EH (cell line): ENCODE measurements at places on chromosomes 6 and 20.

DNA sequence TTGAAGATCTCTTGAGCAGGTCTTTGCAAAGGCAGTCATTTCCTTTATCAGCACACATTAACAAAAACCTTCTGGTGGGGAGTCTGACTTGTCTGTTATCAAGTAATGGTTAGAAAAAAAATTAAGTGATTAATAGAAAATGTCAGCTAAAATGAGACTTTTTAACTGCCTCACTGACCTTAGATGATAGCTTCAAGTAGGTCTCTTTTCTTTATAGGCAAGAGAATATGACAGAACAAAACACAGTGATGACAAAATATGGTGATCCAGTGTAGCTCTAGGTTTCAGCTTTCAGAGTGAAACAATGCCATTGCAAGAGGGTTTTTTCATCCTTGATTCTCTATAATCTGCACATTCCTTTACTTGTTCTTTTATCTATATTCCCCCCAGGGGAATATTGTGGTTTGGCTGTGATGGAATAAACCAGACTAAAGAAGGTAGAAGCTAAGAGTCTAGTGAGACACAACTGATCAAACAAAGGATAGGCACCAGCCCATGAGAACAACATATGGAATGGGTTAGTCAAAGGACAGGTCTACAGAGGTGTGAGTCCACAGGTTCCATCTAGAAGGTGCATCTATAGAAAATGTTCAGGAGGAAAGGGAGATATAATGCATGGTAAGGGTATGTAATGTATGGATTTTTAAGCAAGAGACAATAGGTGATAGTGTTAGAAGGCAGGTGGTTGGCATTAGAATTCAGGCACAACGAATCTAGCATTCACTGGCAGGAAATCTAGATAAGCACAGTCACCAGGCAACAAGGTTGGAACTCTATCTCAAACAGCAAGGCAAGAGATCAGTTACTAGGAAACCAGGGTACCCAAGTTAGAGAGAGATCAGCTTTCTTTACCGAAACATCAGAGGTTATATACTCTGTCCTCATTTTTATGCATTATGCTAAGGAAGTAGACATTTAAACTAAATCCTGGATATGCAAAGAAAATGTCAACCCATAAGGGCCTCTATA is 228.9 kb upstream of the SMLR1 start:
- DNase-seq, result peak; percentile 21

DNA sequence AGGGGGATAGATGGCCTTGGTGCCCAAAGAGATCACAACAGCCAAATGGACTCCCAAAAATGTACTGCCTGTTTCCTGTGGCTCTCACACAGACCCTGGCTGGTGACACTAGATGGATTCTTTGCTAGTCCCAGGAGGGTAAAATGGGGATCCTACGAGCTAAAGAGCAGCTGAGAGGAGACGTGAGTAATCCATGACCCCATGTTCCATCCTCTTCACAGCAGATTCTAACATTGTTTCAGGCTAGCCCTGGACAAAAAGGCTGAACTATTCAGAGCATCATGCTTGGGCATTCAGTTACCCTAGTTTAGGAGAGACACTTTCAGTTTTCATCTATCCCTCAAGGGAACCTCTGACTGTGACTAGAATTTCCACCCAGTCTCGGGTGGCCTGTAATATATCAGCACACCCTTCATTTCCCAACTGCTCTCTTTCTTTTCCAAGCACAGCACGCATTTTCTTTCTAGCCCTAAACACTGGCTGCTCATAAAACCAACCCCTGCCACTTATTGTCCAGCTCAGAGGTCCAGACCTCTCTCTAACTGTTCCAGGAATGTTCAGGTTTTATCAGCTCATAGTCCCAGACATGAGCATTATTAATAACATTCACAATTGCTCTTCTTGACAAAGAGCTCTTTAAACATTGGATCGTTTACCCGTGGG is 48.5 kb downstream of the SLC22A1 start:
- DNase-seq, result no peak

- no peak for DNase-seq
Measured at GRCh38 chr20:21500599-21500998, 13.3 kb downstream of the NKX2-2 start.

DNA sequence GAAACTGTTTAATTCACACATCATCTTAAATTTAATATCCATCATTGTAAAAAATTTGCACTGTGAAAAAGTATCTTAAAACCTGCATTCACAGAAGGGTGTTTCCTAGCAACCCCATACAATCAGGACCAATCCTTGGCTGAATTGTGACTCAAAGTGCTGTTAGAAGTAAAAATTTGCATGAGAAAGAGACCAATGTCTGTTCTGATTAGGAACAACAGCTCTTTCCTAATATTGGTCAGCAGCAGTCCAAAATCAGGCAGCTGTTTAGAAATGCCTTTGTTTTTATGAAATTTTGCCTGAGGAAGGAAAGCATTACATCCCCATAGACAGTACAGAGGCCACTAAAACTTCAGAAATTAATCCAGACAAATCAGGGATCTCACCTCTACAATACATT is 987.0 kb downstream of the HACE1 start:
- DNase-seq, result no peak

DNA sequence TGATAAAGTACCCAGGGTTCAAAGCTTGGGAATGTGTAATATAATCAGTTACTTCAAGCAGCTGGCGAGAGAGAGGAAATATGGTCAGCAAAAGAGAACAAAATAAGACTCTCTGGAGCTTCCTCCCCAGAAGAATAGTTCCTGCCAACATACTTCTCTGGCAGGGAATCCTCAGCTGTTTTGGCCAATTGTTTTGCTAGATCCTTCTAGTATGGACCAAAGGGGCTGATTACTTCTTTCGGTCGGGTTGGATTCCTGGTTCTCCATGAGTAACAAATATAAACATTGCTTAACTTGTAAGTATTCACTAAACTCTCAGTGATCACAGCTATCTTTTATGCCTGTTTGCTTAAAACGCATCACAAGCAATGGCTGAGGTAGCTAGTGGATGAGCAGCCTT is 31.4 kb upstream of the FBXO9 start:
- DNase-seq, result peak; percentile 83

GRCh38 chr6:164756142-164756541 is 553.3 kb downstream of the C6orf118 start:
- no peak for DNase-seq

- no peak for DNase-seq
Measured at GRCh38 chr6:36985417-36985807, 584 bp downstream of the MTCH1 start.

GRCh38 chr6:154447954-154448353 is 62.5 kb downstream of the CNKSR3 start:
- peak; percentile 32 for DNase-seq

GRCh38 chr6:5981126-5982026 is 25.3 kb downstream of the NRN1 start:
- DNase-seq, result peak; percentile 78

GRCh38 chr20:52974179-52974594 is 2.0 kb downstream of the TSHZ2 start:
- DNase-seq, result no peak

- DNase-seq, result no peak
Measured at GRCh38 chr6:129954749-129955431, 63.5 kb upstream of the L3MBTL3 start.

DNA sequence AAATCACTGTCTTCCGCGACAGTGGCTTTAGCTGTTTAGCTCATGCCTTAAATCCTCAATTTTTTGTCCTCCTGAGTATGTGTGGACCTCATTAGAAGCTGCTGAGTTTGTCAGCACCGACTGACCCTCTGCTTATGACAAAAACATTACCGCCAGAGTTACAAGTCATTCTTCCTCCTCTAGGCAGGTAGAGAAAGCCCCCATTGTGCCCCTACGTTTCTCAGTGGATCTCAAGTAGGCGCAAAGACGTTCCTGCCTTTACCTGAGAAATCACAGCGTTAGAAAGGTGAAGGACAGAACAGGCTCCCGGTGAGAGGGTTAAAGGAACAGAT is 227.3 kb upstream of the PDE10A start:
- DNase-seq, result no peak

DNA sequence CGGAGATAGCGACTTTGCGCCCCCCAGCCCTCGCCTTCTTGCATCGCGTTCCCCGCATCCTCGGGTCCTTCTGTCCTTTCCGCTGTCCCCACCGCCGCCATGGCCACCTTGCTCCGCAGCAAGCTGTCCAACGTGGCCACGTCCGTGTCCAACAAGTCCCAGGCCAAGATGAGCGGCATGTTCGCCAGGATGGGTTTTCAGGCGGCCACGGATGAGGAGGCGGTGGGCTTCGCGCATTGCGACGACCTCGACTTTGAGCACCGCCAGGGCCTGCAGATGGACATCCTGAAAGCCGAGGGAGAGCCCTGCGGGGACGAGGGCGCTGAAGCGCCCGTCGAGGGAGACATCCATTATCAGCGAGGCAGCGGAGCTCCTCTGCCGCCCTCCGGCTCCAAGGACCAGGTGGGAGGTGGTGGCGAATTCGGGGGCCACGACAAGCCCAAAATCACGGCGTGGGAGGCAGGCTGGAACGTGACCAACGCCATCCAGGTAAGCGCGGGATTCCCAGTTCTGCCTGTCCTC is 401 bp downstream of the SLC32A1 start:
- no peak for DNase-seq

- DNase-seq, result peak; percentile 94
Measured at GRCh38 chr6:75204217-75204958, 1.5 kb downstream of the COL12A1 start.

- DNase-seq, result no peak
Measured at GRCh38 chr6:21747441-21747840, 153.9 kb downstream of the SOX4 start.

DNA sequence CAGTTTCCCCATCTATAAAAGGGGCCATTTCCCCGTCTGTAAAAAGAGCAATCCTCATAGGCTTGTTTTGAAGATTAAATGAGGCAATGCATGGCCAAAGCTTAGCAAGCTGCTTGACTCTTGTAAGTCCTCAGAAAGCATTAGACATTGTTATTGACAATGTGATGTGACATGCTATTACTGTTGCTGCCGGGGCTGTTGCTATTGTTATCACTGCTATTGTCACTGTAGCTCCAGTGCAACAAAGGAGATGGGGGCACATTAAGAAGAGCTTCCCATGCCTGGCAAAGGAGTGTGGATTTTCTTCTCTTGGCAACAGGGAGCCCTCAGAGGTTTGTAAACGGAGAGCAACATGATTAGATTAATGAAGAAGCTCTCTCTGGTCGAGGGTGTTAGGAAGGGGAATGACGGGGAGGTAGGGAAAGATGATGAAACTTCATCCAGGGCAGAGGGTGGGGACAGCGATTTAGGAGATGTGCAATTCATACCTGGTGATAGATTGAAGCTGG is 33.1 kb upstream of the FAM83D start:
- no peak for DNase-seq
